Lung microvascular endothelial cell (primary cell): ENCODE measurements at places on chromosomes 4 and X.

DNA sequence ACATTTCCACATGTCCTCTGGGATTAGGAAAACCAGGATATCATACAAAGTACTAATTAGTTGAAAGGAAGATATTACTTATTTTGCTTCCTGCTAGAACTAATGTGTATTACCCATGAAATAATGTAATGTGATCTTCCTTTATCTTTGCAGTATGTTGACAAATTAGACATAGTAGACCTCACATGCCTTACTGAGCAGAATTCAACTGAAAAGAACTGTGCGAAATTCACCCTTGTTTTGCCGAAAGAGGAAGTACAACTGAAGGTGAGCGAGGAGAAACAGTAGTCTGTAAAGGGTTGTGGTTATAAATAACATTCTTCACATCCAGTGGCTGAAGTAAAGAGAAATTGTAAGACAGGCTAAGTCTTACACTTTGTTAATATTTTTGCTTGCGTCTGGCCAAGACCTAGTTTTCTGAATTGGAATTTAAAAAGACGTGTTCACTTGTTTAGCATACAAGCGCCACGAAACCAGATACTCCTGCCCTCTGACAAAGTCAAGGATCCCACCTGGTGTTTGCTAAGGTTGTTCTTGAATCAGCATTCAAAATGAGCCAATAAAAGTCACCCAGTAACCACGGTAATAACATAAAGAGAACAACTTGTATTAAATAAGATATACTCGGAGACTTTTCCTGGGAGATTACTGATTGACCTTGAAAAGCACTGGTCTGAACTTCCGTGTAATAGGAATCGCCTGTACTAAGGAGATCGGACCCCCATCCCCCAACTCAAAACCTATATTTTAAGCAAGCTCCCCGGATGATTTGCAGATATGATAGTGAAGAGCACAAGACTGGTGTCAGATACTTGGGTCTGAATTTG lies 16.9 kb downstream of the STAP1 start:
- no peak for DNase-seq

- peak; percentile 51 for DNase-seq
Observed at GRCh38 chrX:11929476-11929875, 171.4 kb downstream of the MSL3 start.

DNA sequence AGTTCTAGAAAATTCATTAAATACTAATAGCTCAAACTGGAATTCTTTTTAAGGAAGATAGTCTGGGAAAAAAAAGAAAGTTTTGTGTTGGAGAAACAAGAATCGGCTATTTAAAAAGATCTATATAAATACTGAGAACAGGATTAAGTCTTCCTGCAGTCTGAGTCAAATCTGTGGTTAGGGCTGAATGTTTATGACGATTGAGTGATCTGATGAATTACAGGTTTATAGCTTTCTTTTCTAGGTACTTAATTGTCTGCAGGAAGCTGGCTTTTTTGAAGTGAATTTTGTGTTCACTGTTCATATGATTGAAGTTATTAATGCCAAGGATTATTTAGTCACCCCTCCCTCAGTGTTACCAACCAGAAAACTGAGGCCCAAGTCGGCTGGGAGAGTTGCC lies 42.2 kb downstream of the TLL1 start:
- no peak for DNase-seq

- no peak for DNase-seq
Observed at GRCh38 chrX:108642273-108642628, 94.1 kb downstream of the IRS4 start.

- DNase-seq, result no peak
Observed at GRCh38 chr4:138312536-138312911, 70.4 kb upstream of the SLC7A11 start.

DNA sequence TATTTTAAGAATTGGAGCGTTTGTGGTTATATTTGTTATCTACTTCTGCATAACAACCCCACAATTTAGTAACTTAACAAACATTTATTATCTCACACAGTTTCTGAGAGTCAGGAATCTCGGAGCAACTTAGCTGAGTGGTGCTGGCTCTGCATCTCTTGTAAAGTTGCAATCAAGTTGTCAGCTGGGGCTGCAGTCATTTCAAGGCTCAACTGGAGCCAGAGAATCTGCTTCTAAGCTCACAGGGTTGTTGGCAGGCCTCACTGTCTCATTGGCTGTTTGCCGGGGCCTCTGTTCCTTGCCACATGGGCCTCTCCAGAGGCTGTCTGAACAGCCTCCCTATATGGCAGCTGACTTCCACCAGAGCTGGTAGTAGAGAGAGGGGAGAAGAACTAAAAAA lies 281.2 kb upstream of the GNPDA2 start:
- DNase-seq, result no peak

DNA sequence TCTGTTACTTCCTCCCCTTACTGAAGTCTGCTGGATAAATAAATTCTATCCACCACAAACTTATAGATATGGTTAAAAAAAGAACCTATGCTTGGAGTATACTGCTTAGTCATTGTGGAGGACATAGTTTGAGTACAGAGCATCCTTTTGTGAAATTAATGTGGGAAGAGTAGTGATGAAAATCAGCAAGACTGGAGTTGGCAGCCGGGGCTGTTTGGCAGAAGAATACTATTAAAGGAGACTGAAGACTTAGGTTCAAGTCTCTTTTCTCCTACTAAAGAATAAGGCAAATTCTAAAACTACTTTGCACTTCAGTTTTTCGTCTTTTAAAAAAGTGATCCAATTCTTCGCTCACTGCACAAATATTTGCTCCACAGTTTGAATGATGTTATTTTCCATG lies 326.6 kb upstream of the ATOH1 start:
- no peak for DNase-seq

GRCh38 chr4:15322006-15322405 lies 105.8 kb upstream of the C1QTNF7 start:
- DNase-seq, result no peak

DNA sequence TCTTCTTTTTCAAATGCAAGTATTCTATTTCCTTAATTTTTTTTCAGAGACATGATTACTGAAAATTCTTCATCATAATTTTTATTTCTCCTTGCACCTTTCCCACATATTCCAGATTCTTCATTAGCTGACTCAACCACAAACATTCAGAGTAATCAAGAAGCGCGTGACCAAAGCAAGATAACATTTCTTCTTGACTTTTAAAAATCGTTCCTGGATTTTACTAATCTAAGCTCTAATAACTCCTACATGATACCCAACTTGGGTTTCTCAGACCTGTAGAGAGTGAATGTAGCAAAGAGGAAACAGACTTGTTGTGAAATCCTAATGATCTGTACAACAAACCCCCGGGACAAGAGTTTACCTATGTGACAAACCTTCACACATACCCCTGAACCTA lies 615.0 kb downstream of the TMA16 start:
- no peak for DNase-seq

DNA sequence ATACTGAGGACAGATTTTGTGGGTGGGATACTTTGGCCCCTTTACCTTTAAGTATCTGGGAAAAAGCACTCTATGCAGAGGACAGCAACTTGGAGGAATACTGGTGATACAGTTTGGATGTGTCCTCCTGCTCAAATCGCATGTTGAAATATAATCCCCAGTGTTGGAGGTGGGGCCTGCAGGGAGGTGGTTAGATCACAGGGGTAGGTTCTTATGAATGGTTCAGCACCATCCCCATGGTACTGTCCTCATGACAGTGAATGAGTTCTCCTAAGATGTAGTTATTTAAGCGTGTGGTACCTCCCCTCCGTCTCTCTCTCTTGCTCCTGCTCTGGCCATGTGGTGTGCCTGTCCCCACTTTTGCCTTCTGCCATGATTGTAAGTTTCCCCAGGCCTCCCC lies 24.6 kb downstream of the GPAT3 start:
- no peak for DNase-seq

- no peak for DNase-seq
Observed at GRCh38 chr4:140088323-140088967, 65.5 kb downstream of the MAML3 start.

GRCh38 chr4:152936446-152937335 lies 568 bp downstream of the FHDC1 start:
- DNase-seq, result peak; percentile 38

GRCh38 chrX:130228871-130229270 lies 39.8 kb downstream of the ZNF280C start:
- no peak for DNase-seq

DNA sequence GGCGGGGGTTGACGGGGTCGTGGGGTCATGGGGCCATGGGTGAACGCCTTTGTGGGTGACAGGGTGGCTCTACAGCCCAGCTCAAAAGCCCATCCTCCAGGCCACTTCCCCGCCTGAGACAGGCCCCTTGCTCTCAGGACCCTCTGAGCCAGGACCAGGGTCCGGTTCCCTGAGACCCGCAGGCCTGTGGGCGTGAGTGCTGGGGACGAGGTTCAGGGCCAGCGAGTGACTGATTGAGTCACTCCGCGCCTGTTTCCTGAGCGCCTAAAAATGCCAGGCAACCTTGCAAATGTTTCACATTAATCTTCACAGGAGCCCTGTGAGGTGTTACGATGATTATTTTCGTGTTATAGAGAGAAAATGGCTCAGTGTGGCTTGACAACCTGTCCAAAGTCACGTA lies 97.8 kb downstream of the ZNF674 start:
- peak; percentile 54 for DNase-seq

DNA sequence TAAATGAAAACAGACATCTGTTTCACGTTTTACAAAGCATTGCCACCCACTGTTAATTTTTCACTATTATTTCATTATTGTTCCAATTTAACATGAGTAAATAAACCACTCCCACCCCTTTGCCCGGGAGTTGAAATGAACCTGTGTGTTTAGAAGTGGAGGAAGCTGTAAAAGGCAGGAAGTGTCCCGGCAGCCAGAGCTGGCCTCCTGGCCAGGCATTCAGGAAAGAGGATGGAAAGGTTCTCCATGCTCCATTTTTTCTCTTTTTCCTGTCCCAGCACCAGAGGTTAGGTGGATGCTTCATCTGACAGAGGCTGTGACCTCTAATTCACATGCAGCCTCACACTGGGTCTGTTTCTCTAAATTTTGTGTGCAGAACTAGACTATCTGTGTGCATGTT lies 55.5 kb upstream of the LNX1 start:
- peak; percentile 97 for DNase-seq

- no peak for DNase-seq
Observed at GRCh38 chrX:139815771-139816170, 107.8 kb upstream of the MCF2 start.

DNA sequence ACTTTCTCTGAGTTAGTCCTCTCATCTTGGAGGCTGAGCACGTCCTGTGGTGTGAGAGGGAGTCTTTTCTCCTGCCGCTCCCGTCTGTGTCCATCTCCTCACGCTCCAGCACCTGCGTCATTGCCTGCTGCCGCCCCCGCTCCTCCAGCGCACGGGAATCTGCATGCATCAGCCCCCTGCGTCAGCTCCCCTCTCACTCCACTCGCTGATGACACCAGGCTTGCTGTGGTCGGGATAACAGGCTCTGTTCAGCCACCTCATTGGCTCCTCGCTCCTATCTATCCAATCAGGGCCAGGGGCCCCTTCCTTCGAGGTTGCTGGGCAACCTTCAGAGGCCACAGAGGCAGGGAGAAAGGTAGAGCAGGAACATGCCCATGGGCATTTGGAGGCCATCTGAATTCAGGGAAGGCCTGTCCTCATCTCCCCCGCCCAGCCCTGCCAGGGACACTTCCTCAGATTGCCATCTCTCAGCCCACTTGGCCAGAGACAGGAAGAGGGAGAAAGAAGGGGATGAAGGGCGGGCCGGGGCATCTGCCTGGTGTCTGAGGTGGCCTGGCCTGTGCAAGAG lies 9.3 kb downstream of the ZNF185 start:
- DNase-seq, result no peak

DNA sequence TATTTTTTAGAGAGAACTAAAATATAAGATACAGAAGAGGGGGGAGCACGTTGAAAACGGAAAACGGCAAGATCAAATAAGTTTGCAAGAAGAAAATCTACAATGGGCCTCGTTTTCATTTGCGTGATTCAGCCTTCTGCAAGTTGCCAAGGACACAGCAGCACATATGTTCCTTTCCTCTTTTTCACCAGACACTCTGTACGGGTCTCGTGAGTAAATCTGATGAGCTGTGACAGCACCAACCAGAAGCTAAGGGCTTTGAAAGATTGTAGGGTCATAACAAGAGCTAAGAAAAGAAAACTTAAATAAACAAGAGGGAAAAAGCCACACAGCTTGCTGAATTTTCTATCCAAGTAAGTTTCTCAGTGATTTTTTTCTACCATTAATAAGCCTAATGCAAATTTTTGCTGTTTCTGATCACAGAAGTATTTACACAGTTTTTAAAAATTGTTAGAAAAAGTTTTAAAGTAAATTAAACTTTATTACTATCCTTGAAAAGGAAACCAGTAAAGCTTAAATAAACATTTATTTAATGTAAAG lies 63.4 kb downstream of the SCML2 start:
- DNase-seq, result no peak

DNA sequence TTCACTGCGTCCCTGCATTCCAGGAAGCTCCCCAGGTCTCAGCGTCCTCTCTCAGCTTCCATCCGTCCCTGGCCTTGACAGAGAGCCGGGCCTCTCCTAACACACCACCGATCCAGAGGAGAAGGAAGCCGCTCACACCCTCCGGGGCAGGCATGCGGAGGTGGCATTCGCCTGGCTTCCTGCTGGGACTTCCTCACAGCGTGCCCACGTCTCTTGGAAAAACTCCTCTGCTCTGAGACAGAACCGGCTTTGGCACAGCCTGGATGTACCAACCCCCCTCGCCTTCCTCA lies 3.2 kb downstream of the CTAG2 start:
- DNase-seq, result no peak

- no peak for DNase-seq
Observed at GRCh38 chrX:48533165-48533564, 6.3 kb upstream of the TBC1D25 start.

- no peak for DNase-seq
Observed at GRCh38 chr4:128483041-128483440, 195.4 kb upstream of the PGRMC2 start.

- peak; percentile 84 for DNase-seq
Observed at GRCh38 chr4:149121023-149121404, 678.8 kb upstream of the NR3C2 start.

DNA sequence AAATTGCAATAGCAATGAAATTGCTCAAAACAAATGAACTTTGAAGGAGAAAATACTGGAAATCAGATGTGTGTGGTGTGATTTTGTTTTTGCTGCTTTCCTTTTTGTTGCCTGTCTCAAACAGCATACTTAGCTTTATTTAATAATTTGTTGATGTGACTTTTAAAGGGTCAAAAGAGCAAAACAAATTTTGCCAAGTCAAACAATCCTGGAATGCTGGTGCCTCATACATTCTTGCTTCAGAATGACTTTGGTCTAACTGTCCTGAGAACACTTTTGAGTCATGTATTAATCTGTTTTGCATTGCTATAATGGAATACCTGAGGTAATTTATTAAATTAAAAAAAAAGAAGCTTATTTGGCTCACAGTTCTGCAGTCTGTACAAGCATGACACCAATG lies 3.4 kb downstream of the PF4V1 start:
- peak; percentile 52 for DNase-seq

DNA sequence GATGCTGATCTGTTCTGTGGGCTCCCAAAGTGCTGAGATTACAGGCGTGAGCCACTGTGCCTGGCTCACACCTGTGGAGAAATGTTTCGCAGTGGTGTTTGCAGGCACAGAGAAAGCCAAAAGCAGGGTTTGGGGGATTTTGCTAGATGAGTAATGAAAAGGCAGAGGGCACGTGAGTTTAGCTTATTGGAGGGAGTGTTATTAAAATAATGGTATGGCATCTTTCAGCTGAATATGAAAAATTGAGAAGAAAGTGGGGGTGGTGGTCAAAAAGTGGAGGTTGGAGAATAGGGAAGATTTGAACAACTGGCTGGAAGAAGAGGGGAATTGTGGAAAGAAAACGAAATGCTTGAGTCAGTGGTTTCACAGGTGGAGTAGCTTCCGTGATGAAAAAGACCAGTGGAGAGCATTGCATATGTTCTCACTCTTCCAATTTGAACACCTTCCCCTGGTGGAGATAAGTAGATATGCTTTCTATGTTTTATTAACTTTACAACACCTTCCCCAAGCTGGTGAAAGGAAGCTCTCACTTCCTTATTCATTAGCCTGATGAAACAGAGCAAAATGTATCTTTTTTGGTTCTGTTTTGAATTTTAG lies 1.1 kb upstream of the CHST7 start:
- DNase-seq, result no peak
